ENCODE measurements at places on chromosomes 11 and 22.

GRCh38 chr11:69173925-69174581 lies 18.3 kb downstream of the SMIM38 start:
- no peak for DNase-seq

- no peak for DNase-seq
Observed at GRCh38 chr11:65321828-65322485, 7.3 kb downstream of the CDC42EP2 start.

DNA sequence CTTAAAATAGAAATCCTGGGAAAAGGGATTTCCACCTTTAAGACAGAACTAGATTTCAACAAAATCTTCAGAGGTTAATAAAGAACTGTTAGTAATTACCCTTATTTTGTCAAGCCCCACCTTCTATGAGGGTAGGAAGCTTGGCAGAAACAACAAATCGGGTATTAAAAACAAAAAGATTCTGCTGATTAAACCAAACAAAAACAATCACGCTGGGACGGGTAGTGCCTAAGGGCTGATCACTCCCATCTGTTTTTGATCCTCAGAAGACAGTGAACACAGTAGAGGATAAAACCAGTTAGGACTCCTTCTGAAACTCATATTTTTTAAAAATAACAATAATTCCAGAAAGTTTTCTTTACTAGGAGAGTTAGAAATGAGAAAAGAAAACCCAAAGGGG lies 441.3 kb upstream of the API5 start:
- DNase-seq: no peak

- peak; percentile 65 for DNase-seq
Observed at GRCh38 chr11:60951904-60952741, at the start of gene SLC15A3. TSS of gene SLC15A3 (minus strand) at chr11:60952176. CDS start at chr11:60951551, 625 bp downstream.

GRCh38 chr11:27447288-27448183 lies 25.1 kb downstream of the LGR4 start:
- DNase-seq: no peak

- DNase-seq: no peak
Observed at GRCh38 chr11:86706338-86707131, 34.1 kb upstream of the ME3 start.

GRCh38 chr11:112049777-112050176 lies 24.0 kb downstream of the PIH1D2 start:
- no peak for DNase-seq

GRCh38 chr11:76269247-76269646 lies 62.9 kb upstream of the WNT11 start:
- DNase-seq: no peak

DNA sequence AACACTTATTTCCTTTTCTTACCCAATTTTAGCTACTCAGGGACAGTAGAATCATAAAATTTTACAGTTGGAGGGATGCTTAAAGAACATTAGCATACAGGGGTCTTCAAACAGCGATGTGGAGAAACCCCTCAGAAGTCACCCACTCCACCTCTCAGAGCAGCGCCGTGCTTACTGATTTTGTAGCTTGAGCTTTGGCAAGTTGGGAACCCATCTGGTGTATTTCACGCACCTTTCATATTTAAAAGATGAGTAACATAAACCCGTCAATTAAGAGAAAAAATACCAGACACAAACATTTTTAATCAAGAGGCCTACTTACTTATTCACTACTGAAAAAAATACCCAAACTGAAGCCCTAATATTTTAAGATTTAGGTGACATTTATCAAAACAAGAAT lies 80.9 kb downstream of the ADAMTS15 start:
- DNase-seq: no peak

DNA sequence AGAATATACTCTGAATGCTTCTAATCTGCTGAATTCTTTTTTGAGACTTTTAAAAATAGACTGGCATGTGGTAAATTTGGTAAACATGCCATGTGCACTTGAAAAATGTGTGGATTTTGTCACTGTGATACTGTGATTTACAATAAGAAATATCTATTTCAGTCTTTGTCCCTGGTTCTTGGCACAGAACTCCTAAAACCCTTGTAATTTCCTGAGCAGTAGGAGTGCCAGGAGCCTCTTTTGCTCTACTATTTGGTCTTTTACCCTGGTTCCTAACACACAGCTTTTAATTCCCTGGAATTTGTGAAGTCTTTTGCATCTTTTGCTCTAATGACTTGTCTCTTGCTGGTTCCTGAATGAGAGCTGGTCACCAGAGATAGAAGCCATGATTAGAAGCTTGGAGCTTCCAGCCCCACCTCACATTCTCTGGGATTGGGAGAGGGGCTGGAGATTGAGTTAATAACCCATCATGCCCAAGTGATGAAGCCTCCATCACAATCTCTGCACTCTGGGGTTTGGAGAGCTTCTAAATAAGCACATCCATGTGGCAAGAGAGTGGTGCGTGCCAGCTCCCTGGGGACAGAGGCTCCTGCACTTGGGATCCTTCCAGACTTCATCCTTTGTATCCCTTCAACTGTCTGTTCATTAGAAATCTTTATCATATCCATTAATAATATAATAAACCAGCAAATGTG lies 27.2 kb upstream of the SYT13 start:
- DNase-seq: no peak

DNA sequence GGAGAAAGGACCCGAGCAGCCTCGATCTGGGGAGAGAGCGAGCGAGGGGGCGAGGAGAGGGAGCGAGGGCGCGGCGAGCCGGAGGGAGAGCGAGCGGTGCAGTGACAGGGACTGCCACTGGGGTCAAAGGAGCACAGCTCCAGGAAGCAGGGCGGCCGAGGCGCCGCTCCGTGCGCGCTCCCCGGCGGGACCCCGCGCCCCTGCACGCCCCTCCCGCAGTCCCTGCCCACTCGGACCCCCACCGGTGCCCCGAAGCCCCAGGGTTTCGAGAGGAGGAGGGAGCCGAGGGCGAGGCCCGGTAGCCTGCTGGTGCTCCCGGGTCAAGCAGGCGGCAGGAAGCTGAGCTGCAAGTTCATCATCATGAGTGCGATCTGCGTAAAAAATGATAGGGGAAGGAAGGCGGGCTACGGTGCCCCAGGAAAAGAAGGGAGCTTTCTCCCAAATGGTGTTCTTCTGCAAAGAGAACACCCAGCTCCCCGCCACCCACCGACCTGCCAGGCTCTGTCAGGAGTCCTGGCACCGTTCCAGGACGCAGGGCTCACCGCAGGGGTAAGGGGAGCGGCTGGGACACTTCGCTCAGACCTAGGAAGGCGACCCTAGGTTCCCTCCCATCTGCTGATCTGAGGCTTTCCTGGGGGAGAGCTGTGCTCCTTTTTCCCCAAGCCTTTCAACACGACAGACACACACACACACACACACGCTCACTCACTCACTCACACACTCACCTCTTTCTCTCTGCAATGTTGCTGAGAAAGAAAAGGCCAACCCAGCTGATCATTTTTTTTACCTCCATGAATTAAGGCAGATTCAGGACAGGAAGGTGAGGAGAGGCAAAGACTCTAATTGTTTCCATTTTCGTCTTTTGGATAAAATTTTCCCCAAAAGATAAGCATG lies at the start of gene MPPED2:
TSS of gene MPPED2 (minus strand) at position 103 of the 894 bp plus-strand sequence. CDS start 5,980 bp downstream, outside the sequence.
- DNase-seq: peak; percentile 40

DNA sequence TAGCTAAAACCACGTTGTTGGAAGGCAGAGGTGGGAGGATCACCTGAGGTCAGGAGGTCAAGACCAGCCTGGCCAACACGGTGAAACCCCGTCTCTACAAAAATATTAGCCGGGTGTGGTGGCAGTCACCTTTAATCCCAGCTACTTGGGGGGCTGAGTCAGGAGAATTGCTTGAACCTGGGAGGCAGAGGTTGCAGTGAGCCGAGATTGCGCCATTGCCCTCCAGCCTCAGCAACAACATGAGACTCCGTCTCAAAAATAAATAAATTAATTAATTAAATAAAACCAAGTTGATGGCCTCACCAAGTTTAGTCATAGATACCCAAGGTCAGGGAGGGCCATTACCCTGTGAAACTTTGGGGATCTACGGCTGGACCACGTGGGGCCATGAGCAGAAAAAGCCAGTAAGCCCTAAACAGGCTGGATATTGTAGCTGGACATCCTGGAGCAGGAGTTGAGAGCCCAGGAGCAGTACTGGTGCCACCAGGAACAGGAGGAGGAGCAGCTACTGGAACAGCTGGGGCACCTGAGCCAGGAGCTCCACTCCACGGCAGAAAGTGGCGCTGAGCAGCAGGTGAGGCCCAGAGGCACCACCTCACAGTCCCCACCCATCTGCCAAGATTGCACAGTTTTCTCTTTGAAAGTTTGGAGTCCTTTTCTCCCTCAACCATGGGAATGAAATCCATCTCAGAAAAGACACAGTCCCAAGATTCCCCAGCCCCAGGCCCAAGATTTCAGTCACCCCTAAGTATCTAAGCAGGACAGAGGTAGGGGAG lies 50.5 kb downstream of the BTG4 start:
- no peak for DNase-seq
